Left lung (tissue), 14 donors: ENCODE measurements at places on chromosomes 5 and 9. TPM values are rescaled to one million over a fixed set of nuclear protein-coding genes. Genes with fewer than 3 reads are reported as not detected.

The BTNL3 gene
- not detected for polyA plus RNA-seq

The CCNO gene
- 8.4 TPM for polyA plus RNA-seq

The DDX4 gene
- 0.04 TPM for polyA plus RNA-seq

The DOCK8 gene
- polyA plus RNA-seq: 8.4 TPM

The EGFL7 gene
- 97.0 TPM for polyA plus RNA-seq

- no peaks in the 10 kb centered on the region for H3K27me3 ChIP-seq
- no peaks in the 10 kb centered on the region for H3K36me3 ChIP-seq
- H3K4me1 ChIP-seq: peaks cover 45% of the 10 kb centered on the region
- H3K4me3 ChIP-seq: no peak overlapping the region
- peak overlapping the region; percentile 77 for H3K27ac ChIP-seq
Measured at GRCh38 chr9:120932086-120932823, 5.7 kb upstream of the TRAF1 start.

DNA sequence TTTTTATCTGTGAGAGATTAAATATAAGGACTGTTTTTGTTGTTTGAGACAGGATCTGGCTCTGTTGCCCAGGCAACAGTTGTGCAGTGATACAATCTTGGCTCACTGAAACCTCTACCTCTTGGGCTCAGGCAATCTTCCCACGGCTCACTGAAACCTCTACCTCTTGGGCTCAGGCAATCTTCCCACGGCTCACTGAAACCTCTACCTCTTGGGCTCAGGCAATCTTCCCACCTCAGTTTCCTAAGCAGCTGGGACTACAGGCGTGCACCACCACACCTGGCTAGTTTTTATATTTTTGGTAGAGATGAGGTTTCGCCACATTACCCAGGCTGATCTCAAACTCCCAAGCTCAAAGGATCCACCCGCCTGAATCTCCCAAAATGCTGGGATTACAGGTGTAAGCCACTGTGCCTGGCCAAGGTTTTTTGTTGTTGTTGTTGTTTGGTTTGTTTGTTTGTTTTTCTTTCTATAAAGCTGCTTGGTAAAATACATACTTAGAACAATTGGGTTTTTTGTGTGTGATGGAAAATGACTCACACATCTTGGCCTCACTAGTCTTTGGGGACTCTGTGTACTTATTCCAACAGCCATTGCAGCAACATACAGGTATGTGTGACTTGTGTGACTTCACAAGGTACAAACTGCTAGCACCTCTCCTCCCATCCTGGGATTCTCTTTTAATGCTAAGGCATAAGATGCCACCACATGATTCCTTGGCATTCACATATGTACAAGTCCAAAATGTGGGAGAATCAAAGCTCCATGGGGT lies 36.5 kb upstream of the RASA1 start:
- no peak overlapping the region for H3K4me3 ChIP-seq
- H3K36me3 ChIP-seq: no peaks in the 10 kb centered on the region
- no peak for DNase-seq
- H3K27ac ChIP-seq: no peak overlapping the region
- no peaks in the 10 kb centered on the region for H3K4me1 ChIP-seq

- DNase-seq: no peak
- H3K4me1 ChIP-seq: peaks cover 6% of the 10 kb centered on the region
- no peak overlapping the region for H3K4me3 ChIP-seq
- no peaks in the 10 kb centered on the region for H3K27me3 ChIP-seq
- peaks cover 82% of the 10 kb centered on the region for H3K36me3 ChIP-seq
- no peak overlapping the region for H3K27ac ChIP-seq
Measured at GRCh38 chr5:32116574-32117313, 57.4 kb downstream of the GOLPH3 start.

DNA sequence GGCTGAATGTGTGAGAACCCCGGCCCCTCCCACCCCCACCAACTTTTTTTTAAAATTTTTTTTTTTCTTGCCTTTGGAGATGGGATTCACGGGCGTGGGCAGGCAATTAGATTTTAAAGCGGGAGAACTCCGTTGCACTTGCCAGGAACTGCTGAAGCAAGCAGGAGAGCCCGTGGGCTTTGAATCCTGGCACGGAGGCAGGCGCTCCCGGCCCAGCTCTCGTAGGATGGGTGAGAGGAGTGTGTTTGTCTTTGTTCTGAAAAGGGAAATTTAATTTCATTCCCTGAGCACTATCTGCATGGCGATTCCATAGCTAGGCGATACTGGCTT lies 54.3 kb upstream of the BOD1 start:
- H3K36me3 ChIP-seq: no peaks in the 10 kb centered on the region
- H3K27me3 ChIP-seq: no peaks in the 10 kb centered on the region
- H3K27ac ChIP-seq: no peak overlapping the region
- no peak for DNase-seq
- H3K4me3 ChIP-seq: no peak overlapping the region

- H3K27ac ChIP-seq: no peak overlapping the region
- H3K27me3 ChIP-seq: no peaks in the 10 kb centered on the region
- DNase-seq: no peak
- H3K4me1 ChIP-seq: no peaks in the 10 kb centered on the region
Measured at GRCh38 chr9:135657416-135657815, 5.7 kb upstream of the LCN9 start.

DNA sequence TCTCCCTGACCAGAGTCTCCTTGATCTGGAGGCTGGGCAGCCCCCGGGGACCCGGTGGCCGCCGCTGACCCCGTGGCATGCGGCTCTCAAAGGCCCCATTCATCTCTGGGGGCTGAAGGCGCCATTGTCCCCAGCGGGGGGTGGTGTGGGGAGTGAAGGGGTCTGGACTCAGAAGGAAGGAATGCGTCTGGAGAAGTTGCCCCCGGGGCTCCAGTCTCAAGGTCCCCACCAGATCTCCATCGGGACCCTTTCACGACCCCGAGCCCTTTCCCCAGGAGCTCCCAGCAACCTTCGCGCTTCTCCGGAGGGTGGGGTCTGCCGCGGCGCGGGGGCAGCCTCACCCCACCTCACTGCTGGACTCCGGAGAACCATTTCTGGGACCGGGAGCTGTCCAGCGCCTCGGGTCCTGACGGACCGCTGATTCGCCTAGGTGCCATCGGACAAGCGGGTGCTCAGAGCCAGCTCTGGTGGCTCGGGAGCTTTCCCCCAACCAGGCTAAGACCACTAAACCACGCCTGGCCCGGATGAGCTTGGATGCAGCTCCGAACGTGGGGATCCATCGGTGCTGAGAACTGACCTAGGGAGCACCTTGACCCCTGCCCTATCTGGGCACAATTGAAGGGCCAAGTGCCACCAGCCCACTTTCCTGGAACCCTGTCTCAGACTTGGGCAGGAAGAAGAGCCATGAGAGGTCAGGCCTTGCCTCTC lies 5.1 kb upstream of the PCDH1 start:
- no peak overlapping the region for H3K4me3 ChIP-seq
- no peak overlapping the region for H3K27ac ChIP-seq
- H3K4me1 ChIP-seq: peaks cover 34% of the 10 kb centered on the region
- peak; percentile 51 for DNase-seq

- H3K4me3 ChIP-seq: no peak overlapping the region
- no peaks in the 10 kb centered on the region for H3K36me3 ChIP-seq
- H3K27me3 ChIP-seq: no peaks in the 10 kb centered on the region
- H3K27ac ChIP-seq: no peak overlapping the region
- no peaks in the 10 kb centered on the region for H3K4me1 ChIP-seq
Measured at GRCh38 chr5:133327946-133328401, 276.2 kb downstream of the HSPA4 start.

- no peaks in the 10 kb centered on the region for H3K27me3 ChIP-seq
- peak; percentile 45 for DNase-seq
- peak overlapping the region; percentile 90 for H3K27ac ChIP-seq
- H3K4me3 ChIP-seq: peak overlapping the region; percentile 68
Measured at GRCh38 chr9:137606734-137607138, 1.2 kb downstream of the ARRDC1 start.

- H3K27me3 ChIP-seq: no peaks in the 10 kb centered on the region
- H3K27ac ChIP-seq: peak overlapping the region; percentile 64
- H3K36me3 ChIP-seq: peaks cover 37% of the 10 kb centered on the region
- H3K4me1 ChIP-seq: peaks cover 41% of the 10 kb centered on the region
- no peak overlapping the region for H3K4me3 ChIP-seq
- DNase-seq: no peak
Measured at GRCh38 chr5:177445052-177445916, 1.3 kb upstream of the PRR7 start.
